ENCODE measurements at places on chromosomes 5 and 9.

GRCh38 chr9:134723037-134723436 lies 81.4 kb downstream of the COL5A1 start:
- no peak for DNase-seq

- DNase-seq: no peak
Observed at GRCh38 chr5:52854301-52854700, 66.6 kb downstream of the ITGA1 start.

- DNase-seq: no peak
Observed at GRCh38 chr5:90071066-90071465, 338.5 kb downstream of the CETN3 start.

- no peak for DNase-seq
Observed at GRCh38 chr5:142769251-142769792, 855 bp upstream of the ARHGAP26 start.

Measured in activated CD4-positive, alpha-beta T cell treated with anti-CD3 and anti-CD28 coated beads for 24 hours (primary cell).